ENCODE measurements at places on chromosomes 12 and 14.
A peak's percentile ranks its signal among the peaks of the same experiment; 100 is the strongest.

- no peak for DNase-seq
Observed at GRCh38 chr14:54058505-54058904, 101.9 kb upstream of the BMP4 start.

GRCh38 chr12:55937981-55938380 lies 7.0 kb downstream of the DGKA start:
- DNase-seq, result no peak

GRCh38 chr12:122064025-122064777 lies 14.4 kb upstream of the MLXIP start:
- DNase-seq, result peak; percentile 86

DNA sequence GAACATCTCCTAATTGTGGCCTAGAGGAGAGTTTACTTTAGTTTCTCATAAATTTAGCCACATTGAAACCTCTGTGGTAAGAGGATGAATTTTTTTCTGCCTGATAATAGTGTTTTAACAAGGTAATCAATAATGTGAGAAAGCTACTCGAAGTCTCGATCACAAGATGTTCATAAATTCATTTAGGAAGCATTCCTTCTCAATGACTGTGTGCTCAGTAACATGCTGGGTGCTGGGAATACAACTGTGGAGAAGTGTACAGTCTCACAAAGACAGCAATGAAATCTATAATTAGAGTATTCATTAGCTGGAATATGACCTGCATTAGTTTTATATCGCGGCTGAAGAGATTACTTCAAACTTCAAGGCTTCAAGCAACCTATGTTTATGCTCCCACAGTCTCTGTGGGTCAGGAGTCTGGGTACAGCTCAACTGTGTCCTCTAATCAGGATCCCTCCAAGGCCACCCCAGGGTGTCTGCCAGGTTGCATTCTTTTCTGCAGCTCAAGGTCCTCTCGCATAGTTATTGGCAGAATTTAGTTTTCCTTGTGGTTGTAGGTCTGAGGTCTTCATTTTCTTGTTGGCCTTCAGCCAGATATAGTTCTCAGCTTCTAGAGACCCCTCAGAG lies 167.6 kb downstream of the ANO4 start:
- DNase-seq, result no peak

DNA sequence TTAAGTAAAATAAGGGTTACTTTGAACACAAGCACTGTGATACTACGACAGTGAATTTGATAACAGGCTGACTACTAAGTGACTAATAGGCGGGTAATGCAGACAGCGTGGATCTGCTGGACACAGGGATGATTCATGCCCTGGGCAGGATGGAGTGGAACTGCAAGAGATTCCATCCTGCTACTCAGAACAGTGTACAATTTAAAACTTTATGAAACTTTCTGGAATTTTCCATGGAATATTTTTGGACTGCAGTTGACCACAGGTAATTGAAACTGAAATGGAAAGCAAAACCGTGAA lies 46.0 kb downstream of the YEATS4 start:
- peak; percentile 41 for DNase-seq

DNA sequence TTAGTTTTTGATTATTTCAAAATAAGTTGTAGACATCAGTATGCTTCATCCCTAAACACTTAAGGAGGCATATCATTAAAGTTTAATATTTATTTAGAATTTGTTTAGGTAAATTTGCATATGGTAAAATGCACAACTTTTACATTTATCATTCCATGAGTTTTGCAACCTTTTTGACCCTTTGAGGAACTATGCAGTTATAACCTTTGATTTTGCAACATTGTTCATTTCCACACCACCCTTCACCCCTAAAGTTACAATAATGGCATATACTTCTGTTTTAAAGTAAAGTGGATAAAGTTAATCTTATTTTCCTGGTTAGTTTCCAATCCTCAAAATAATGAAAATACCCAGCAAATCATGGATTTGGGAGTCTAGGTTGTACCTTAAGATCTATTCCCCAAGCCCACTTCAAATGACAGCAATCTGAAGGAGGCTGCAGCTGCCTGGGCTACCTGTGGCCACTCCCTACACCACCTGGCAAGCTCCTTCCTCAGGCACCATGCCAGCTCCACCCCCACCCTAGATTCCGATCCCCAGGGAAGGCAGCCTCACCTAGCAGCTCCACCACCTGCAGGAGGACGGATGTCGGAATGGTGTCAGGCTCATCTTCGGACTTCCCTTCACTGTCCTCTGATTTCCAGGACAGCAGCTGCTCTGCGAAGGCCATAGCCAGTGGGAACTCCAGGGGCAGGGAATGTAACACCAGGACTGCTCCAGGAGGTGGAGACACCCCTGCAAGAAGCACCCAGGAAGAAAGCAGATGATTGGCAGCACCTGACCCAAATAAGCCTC lies 65.1 kb downstream of the TRAFD1 start:
- DNase-seq, result peak; percentile 72
